HFFc6 (cell line): ENCODE measurements at places on chromosomes 7 and 10.

DNA sequence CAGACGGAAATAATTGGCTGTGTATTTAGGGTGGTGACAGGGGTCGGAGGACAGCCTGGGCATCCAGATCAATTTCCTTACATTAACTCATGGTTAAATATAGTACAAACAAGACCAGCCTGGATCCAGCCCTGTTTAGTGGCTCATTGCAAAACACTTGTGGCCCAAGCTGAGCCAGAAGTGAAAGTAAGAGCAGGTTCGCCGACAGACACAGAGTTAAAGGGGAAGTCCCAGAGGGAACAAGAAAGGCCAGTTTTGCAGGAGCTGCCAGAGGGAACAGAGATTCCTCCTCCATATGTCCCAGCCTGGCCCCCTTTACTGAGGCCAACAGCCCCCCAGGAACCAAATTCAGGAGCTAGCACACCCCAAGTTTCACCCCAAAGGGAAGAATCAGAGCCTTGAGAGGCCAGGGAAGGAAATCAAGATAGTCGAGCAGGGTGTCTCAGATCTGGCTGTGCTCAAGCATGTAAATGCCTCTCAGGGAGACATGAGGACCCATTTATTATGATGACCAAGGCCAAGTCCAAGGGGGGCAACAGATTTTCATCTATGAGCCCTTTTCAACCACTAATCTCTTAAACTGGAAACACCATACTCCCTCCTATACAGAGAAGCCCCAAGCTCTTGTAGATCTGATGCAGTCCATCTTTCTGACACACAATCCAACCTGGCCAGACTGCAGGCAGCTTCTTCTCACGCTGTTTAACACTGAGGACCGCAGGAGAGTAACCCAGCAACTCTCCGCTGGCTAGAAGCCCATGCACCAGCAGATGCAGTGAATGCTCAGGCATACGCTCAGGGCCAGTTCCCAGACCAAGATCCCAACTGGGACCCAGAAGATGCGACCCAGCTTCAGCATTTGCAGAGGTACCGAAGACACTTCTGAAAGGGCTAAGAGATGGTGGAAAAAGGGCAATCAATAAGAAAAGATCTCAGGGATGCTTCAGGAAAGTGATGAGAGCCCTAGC lies 15.9 kb upstream of the ADCK2 start:
- peak; percentile 19 for DNase-seq

DNA sequence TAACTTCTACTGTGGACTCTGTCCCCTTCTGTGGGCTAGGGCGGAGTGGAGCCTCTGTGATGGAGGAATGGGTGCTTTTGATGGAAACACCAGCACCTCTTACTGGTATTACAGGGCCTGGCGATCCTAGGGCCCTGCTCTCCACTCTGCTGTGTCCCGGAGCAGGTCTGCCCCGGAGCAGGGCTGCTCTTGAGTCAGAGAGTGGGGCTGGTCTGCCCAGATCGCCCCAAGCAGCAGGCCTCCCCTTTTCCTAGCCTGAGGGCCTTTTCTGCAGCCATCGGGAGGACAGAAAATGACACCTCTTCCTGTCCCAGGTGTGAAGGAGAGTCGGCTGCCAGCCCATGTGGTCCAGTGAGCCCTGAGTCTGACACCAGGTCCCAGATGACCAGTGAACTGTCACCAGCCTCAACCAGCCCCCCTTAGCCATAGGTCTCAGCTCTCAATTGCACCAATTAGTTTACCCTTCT lies 1.4 kb downstream of the ZNF282 start:
- peak; percentile 39 for DNase-seq

GRCh38 chr10:14024329-14025202 lies 306.2 kb downstream of the FRMD4A start:
- no peak for DNase-seq

DNA sequence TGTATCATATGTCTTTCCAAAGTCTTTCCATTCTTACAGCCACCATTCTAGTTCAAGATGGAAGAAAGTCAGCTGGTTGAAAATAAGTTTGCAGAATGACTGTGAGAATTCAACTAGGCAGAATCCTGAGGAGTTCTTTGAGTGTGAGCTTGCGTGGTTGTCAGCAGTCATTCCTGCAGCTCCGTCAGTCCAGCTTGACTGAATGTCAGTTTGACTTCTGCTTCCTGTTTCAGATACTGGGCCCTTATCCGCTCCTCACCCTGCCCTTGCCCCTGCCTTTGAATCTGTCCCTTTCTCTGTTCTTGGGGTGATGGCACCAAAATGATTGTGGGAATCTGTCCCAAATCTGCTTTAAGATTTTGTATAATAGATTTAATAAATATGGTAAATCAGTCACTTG lies 27.8 kb downstream of the SLC26A5 start:
- no peak for DNase-seq

DNA sequence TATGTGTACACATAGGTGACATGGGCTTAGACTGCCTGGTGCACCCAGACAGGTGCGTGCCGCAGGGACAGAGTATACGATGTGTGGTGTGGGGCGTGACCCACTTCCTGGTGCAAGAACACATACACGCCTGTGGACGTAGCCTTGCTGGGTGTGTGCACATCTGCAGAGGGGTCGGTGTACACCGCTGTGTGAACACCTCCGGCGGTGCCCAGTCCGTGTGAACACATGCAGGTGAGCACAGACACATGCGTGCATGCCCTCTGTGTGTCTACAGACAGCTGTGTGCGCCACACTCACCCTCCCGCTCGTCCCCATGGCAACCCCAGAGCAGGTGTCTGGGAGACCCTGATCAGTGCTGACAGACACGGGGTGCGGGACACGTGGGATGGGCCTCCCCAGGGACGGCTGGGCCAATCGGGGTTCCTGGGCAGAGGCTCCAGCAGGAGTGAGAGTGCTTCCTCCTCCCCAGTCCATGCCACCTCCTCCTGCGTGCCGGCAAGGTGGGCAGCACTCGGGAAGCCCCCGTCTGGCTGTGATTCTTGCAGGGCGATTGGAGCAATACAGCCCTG lies 23.4 kb downstream of the ELFN1 start:
- DNase-seq: no peak

DNA sequence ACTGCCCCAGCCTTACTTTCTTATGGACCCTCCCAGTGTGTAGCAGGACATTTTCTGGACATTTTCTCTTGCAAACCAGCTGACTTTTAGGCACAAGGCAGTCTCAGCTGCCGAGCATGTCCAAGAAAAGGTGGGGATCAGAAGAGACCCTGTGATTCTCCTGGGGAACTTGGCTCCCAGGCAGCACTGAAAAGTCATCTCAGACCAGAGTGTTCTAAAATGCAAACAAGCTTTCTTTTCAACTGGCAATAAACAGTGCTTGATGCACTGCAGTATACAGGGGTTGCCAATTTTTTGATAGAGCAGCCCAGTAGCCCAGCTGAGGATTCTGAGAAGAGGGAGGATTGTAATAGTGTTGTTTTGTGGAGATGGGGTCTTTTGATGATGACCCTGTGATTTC lies 168.0 kb upstream of the PHYHIPL start:
- no peak for DNase-seq

DNA sequence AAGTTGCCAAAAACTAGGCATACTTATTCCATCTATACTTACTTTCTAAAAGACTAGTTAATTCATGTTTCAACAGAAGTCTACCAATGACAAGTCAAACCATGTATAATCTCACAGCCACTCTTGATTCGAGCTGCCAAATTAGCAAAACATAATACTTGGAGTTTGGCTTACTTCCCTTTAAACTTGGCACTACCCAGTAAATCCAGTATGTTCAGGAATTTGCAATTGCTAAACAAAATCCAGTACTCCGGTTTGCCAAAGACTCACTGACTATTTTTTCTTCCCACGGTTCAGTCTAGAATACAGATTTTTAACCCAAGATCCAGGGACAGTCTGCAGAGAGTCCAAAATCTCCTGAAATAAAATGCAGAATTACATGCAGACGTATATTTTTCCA lies 4.6 kb downstream of the OAT start:
- DNase-seq: no peak

DNA sequence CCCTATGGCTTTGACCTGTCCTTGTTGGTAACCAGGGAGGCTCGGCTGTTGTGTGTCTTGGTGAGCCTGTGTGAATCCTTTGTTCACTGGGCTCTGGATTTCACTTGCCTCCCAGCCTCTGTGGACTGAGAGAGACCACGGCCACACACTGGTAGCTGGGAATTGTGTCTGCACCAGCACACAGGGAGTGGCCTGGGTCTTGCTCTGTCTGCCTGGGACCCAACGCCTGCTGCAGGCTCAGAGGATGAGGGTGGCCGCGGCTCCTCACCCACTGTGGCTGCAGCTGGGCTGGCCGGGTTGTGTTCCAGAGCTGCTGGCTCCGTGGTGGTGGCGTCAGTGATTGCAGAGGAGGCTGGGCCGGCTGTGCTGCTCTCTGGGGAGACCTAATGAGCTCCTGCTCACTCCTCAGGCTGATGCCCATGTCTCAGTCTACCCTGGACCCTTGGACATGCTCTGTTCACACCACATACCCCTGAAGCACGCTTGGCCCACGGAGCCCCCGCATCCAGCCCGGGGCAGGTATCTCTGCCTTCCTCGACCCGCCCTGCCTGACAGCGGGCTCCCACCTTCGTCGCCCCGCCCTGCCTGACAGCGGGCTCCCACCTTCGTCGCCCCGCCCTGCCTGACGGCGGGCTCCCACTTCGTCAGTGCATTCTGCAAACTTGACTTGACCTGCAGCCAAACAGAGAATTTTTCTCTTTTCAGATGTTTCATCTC lies 328.5 kb downstream of the ADARB2 start:
- DNase-seq: no peak
